ENCODE measurements at places on chromosomes 7 and 10. TPM values are rescaled to one million over a fixed set of nuclear protein-coding genes. Genes with fewer than 3 reads are reported as not detected.

The PRSS1 gene
- total RNA-seq: not detected

The CYP3A7 gene
- 0.31 TPM for total RNA-seq

The NKX1-2 gene
- not detected for total RNA-seq

The MMP21 gene
- total RNA-seq: 0.31 TPM

The NPC1L1 gene
- not detected for total RNA-seq

The ASB4 gene
- 0.31 TPM for total RNA-seq

Data from parietal lobe (tissue), 2 donors.